ENCODE measurements at places on chromosomes 7 and 10.
A peak's percentile ranks its signal among the peaks of the same experiment; 100 is the strongest.

GRCh38 chr7:101935521-101936141 lies 118.2 kb downstream of the CUX1 start:
- DNase-seq, result no peak

- DNase-seq, result peak; percentile 58
These were observed at the start of gene AP3M1 for GRCh38 chr10:74150204-74150989. Gene AP3M1 (minus strand): TSS chr10:74150828. CDS start chr10:74138379, 12,449 bp downstream.

GRCh38 chr7:84196084-84196503 lies 1.5 kb upstream of the SEMA3A start:
- no peak for DNase-seq

GRCh38 chr10:53579773-53580172 lies 807.2 kb upstream of the MBL2 start:
- no peak for DNase-seq

DNA sequence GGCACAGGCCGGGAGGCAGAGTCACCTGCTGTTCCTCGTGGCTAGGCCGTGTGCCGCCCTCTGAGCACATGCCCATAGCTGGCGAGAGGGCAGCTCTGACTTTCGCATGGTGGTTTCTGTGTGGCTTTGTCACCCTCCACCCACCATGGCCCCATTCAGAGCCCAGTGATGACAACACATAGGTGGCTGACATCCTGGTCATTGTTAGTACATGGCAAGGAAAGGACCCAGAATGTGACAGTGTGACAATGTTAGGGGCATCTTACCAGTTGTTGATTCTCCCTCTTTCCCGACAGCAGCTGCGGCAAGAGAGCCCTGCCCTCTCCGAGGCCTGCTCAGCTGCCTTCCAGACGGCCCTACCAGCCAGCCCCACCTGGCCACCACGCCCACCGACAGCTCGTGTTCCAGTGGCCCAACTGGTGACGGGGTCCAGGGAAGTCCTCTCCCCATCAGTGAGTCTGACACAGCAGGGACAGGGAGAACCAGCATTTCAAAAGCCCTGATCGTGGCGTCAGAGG lies 52.2 kb downstream of the ZNF467 start:
- no peak for DNase-seq

DNA sequence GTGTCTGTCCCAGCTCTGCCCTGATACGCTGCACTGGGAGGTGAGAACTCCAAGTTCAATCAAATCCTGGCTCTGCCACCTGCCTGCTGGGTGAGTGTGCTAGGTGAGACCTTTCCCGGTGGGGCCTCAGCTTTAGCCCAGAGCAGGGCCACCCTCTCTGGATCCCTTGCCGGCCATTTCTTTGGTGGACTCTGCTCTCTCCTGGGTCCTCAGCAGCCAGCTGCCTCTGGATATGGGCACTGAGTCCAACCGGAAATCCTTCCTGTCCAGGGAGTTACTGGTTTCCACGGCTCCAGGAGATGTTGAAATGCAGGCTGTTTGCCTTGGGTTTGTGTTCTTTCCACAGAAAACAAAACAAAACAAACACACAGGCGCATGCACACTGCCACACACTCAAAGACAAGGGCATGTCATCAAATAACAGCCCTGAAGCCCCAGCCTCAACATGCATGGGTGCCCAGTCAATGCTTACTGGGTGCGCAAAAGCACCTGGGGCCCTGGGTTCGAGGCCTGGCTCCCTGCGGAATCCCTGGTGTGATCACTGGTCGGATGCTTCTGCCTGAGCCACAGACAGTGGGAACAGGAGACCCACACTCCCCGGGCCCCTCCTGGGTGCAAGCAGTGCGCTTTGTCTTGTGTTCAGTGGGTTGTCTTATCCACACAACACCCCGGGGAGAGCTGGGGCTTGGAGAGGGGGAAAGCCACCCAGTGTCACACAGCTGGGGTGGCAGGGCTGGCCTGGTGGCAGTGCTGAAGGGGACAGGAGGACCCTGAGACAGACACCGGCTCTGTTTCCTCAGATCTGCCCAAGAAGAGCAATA lies 33.1 kb downstream of the PPIF start:
- DNase-seq, result no peak

DNA sequence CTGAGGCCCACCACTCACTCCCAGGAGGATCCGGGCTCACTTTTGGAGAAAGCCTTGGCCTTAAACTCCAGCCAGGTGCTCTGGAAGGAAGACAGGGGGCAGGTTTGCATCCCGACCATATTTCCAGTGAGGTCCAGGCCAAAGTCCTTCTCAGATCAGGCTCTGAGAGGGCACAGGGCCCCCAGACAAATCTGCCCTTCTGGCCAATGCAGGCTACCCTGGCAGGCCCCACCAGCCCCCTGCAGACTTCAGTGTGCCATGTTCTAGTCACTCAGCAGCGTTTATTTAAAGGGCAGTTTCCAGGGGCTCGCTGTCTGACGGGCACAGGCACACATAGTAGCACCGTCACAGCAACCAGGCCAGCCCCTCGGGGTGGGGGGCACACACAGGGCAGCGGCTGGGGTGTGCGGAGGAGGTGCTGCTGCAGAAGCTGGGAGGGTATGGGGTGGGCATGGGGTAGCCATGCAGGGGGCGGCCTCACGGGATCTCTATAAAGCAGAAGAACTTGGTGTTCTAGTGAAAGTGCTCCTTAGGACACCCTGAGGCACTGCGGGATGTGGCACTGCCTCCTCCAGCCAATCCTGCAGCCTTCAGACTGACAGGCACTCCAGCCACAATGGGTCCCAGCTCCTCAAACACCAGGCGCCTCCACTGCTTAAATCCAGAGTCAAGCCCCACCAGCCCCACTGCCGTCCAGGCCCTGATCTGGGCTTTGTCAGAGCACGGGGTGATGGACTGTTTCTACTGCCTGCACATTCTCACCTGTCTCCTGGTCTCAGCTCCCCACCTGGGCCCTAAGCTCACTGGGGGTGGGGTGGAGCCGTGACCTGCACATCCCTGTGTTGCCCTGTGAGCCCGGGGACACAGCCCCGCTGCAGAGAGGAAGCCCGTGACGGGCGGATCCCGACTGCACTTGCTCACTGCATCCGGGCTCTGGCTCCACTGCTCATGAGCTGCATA lies 9.6 kb upstream of the PYROXD2 start:
- DNase-seq, result no peak

GRCh38 chr10:17425584-17426262 lies 28.7 kb downstream of the ST8SIA6 start:
- no peak for DNase-seq

DNA sequence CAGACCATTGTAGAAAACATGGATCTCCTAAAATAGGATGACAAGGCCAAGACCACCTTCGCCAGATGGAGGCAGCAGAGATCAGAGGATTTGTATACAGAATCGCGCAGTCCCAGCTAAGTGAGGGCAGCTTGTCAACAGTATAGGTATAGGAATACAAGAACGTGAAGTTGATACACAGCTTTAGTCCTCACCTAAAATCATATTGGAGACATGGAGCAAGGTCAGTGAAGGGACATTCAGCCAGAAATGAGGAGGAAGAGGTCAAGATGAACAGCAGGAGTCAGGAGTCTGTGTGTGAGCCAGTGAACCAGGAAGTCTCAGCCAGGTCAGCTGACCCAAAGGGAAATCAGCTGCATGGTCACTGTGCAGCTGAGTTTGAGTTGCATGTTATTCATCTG lies 263.4 kb upstream of the PRKCQ start:
- no peak for DNase-seq

DNA sequence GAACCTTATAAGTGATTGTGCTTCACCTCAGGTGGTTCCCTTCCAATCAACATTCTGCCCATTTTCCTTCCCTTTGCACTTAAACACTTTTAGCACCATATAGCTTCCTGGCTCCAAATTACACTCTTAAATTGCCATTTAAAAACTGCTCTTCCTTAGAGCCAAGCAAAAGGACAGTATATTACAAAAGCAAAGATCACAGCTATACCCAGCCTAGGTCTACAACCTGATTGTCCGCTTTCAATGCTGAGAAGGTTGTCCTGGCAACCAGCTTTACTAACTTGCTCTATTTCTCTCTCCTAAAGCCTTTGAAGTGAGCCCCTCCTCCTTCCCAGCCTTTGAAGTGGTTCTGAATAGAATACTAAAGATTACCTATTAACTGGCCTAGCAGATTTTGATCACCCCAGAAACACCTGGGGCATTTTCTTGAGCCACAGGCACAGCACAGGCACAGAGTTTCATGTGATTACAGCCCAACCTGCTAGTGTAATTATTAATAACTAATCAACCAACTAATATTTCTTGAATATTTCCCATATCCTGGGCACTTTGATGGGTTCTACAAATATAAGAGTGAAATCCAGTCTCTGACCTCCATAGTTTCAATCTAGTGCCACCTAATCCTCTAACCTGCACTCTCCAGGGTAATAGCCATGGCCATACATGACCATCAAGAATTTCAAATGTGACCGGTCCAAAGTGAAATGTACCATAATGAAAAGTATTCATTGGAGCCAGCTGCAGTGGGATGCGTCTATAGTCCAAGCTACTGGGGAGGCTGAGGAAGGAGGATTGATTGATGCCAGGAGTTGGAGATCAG lies 63.6 kb upstream of the TRIM24 start:
- DNase-seq, result no peak

DNA sequence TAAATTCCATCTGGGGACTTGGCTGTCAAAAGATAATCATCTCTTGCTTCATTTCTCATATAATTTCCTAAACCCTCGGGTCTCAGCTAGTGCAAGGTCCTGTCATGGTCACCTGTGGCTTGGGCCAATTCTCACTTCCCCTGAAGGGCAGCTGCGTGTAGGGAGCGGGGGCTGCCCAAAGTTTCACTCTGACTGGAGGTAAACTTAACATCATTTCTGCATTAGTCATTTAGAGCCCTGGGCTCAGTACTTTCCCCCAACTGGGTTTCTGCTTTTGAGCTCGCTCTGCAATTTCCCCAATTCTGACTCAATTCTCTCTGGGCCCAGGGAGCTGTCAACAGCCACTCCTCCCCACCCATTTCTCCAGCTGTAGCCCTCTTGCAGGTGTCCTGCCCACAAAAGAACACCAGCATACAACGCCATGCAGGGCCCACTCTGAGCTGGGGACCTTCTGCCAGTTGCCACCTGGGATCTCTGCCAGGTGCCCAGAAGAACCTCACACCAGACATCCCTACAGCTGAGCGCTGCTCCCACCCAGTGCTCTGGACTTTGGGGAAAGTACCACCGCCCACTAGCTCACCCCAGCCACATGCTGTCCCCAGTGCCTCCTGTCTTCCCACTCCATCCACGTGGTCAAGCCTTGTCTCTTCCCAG lies 37.9 kb downstream of the VOPP1 start:
- peak; percentile 17 for DNase-seq

DNA sequence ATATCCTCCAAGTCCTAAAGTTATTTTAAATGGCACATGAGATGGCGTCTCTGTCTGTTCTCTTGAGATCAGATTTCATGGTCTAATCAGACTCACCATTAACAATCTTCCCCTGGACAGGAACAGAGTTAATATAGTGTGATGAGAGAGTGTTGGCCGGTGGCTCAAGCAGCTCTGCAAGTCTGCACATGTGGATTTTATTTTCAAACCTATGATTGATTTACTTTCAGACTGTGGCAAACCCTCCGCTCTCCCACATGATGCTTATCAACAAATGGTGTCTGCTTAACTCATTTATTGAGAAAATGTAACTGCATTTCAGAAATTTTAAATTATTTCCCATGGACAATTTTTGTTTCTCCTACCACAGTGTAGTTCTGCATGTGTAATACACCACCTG lies 46.5 kb upstream of the HGF start:
- no peak for DNase-seq

- DNase-seq, result no peak
These were observed 106.4 kb downstream of the AMPH start for GRCh38 chr7:38524786-38525185.

- no peak for DNase-seq
These were observed 33.7 kb upstream of the CABCOCO1 start for GRCh38 chr10:61628875-61629513.

- no peak for DNase-seq
These were observed 63.7 kb upstream of the PRR15 start for GRCh38 chr7:29499932-29500331.

GRCh38 chr7:102934239-102934638 lies 21.4 kb downstream of the LRRC17 start:
- no peak for DNase-seq

- DNase-seq, result no peak
These were observed 162.9 kb downstream of the ST7 start for GRCh38 chr7:117116211-117116610.

DNA sequence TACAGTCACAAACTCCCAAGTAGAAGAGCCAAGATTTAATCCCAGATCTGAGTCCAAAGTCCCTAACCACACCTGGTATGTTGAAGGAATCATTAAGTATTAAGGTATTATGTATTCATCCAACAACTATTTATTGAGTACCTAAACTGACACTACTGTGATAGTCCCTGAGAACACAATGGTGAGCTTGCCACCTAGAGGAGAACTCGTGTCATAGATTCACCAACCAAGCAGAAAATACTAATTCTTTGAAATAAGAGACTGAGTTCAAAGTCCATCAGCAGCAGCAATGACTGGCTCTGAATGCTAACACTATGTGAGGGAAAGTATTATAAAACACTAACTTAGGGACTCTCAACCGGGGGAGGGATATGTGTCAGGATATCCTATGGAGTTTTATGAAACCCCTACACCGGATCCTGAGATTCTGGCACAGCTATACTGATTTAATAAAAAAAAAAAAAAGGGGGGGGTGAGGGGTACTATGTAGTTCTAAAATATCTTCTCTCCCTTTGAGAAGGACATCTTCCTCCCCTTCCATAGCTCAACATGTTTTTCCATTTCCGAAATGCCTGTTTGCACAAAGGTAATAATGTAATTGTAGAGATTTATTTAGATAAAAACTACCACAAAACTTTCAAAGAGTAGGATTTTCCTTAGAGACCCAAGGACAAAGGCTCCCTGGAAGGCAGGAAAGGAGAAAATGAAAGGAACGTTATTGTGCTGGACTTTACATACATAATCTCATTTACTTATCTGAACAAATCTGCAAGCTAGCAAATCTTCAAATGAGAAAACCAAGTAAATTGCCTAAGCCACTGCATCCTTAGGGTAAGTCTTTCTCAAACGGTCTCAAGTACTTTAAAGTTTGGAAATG lies 1.6 kb downstream of the NCOA4 start:
- no peak for DNase-seq

- DNase-seq, result no peak
These were observed 8.0 kb downstream of the ELFN1 start for GRCh38 chr7:1678081-1678543.

- DNase-seq, result no peak
These were observed 79.3 kb upstream of the NPVF start for GRCh38 chr7:25307624-25308023.

DNA sequence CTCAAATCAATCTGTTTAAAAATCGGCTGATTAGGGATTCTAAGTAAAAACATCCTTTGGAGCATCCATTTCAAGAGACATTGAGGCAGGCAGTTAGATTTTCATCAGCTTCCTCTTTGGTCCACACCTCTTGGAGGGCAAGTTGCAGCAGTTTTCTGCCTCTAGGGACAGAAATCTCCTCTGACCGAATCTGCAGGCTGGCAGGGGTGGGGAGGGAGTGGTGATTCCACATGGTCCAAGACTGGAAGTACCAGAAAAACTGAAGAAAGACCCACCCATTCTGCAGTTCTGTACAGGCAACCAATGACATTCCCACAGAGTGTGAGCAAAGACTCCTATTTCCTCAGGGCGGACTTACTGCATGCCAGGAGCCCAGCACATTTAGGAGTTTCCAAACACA lies 29.0 kb downstream of the FGFBP3 start:
- DNase-seq, result no peak

Measured in stimulated activated CD8-positive, alpha-beta memory T cell treated with anti-CD3 and anti-CD28 coated beads, Interleukin-7, amount 100 ng/mL, for 1 hour (primary cell).